IgD-negative memory B cell (primary cell): ENCODE measurements at places on chromosomes 3 and 15. TPM values are rescaled to one million over a fixed set of nuclear protein-coding genes. Genes with fewer than 3 reads are reported as not detected.

The TMCO5A gene
- not detected for polyA plus RNA-seq

The ZBTB20 gene
- polyA plus RNA-seq = 42.6 TPM

The UBAP1L gene
- 0.26 TPM for polyA plus RNA-seq

The TRPC1 gene
- polyA plus RNA-seq = 0.45 TPM

The SLC6A1 gene
- not detected for polyA plus RNA-seq

The C3orf62 gene
- polyA plus RNA-seq = 1.5 TPM

The CHRFAM7A gene
- not detected for polyA plus RNA-seq

The GRM7 gene
- polyA plus RNA-seq = not detected

The PP2D1 gene
- 0.64 TPM for polyA plus RNA-seq

The SPTSSB gene
- not detected for polyA plus RNA-seq

The CEP63 gene
- polyA plus RNA-seq = 23.9 TPM

The SAMMSON gene
- polyA plus RNA-seq = not detected

The ACKR4 gene
- not detected for polyA plus RNA-seq

The DISP2 gene
- 0.19 TPM for polyA plus RNA-seq

The TGM4 gene
- 0.06 TPM for polyA plus RNA-seq

The CCR1 gene
- 5.8 TPM for polyA plus RNA-seq

The SCAMP5 gene
- polyA plus RNA-seq = 0.24 TPM
